ENCODE measurements at places on chromosomes 3 and 15. TPM values are rescaled to one million over a fixed set of nuclear protein-coding genes. Genes with fewer than 3 reads are reported as not detected.

DNA sequence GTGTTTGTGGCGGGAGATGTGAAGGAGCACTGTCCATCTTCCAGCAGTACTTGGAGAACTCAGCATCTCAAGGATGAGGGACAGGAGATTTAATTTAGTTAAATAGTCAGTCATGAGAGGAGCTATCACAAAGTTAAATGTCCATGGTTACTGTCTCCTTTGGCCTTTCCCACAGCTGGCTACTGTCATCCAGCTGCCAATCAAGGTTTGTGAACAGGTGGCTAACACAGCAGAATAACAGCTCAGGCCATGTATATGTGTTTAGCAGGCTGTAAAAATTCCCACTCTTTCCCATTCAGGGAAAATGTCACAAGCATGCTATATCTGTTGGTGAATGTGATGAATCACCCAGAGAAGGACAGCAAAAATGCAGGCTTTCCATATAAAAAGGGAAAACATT, 120.5 kb downstream of the TMEM108 start:
- DNase-seq: no peak

The KY gene
- total RNA-seq: not detected

DNA sequence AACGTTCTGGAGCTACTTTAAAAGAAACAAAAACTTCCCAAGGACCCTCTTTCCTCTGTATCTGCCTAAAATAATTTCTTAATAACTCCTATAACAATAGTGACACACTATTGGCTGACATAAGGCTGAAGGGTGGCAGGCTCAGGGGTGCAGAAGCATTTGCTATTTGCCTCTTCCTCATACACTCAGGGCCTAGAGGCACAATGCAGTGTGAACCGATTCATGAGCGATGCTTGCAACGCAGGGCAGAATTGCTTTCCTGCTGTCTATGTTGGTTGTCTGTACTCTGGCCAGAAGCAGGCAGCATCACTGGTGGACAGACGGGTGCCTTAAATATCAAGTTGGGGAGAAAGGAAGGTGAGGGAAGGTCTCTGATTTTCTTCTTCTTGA, 157.4 kb downstream of the AGBL1 start:
- DNase-seq: no peak

DNA sequence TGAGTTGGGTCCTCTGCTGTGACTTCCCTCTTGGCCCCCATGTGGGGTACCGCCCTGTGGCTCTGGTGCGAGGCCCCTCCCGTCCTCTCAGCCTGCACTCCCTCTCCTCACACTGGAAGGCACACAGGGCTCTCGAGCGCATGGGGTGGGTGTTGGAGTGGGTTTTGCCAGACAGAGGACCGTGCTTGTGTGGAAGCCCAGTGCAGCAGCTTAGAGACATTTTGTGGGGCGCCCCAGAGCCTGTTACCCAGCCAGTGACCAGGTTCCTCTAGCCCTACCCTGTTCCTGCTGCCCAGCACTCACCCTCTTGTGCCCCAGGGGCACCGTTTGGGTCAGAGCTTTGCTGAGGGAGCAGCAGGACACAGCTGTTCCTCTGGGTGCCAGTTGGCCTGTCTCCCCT, 9.9 kb downstream of the PLXNA1 start:
- no peak for DNase-seq

The CLEC3B gene
- total RNA-seq: not detected

The PDZRN3 gene
- total RNA-seq: not detected

The ACAN gene
- total RNA-seq: 2.2 TPM

The GOLGA8S gene
- total RNA-seq: 0.06 TPM

GRCh38 chr3:24067483-24067882, 122.4 kb downstream of the NR1D2 start:
- DNase-seq: no peak

- no peak for DNase-seq
These were observed 66.2 kb upstream of the TSC22D2 start for GRCh38 chr3:150341891-150342290.

DNA sequence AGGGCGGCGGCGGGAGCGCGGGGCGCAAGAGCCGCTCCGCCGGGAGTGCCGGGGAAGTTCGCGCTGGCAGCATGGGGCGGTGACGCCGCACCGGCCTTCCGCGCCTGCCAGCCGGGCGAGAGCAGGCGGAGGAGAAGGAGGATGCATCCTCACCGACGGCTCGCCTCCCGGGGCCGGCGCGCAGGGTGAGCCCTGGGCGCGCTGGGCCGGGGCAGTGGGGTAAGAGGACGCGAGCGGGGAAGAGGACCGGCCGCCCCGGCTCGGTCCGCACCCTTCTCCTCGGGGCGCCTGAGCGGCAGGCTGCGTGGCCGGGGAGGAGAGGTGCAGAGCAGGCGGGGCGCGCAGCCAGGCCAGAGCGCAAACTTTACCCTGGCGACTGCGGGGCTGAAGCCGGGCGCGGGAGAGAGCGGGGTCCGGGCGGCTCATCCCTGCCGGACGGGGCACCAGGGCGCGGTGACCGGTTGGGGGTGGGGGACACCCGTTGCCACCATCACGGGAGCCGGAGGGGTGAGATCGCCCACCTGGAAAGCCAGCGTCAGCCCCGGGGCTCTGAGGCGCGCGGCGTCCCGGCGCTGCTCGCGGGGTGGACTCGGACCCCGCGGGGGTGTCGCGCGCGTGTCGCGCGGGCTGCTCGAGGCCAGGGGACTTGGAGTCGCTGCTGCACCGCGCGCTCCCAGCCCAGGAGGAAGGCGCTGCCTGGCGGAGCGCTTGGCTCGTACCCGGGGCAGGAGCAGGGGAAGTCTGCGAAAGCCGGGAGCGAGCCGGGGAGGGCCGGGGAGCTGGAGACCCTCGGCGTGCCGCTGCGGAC, 542 bp downstream of the GABRA5 start:
- DNase-seq: no peak

DNA sequence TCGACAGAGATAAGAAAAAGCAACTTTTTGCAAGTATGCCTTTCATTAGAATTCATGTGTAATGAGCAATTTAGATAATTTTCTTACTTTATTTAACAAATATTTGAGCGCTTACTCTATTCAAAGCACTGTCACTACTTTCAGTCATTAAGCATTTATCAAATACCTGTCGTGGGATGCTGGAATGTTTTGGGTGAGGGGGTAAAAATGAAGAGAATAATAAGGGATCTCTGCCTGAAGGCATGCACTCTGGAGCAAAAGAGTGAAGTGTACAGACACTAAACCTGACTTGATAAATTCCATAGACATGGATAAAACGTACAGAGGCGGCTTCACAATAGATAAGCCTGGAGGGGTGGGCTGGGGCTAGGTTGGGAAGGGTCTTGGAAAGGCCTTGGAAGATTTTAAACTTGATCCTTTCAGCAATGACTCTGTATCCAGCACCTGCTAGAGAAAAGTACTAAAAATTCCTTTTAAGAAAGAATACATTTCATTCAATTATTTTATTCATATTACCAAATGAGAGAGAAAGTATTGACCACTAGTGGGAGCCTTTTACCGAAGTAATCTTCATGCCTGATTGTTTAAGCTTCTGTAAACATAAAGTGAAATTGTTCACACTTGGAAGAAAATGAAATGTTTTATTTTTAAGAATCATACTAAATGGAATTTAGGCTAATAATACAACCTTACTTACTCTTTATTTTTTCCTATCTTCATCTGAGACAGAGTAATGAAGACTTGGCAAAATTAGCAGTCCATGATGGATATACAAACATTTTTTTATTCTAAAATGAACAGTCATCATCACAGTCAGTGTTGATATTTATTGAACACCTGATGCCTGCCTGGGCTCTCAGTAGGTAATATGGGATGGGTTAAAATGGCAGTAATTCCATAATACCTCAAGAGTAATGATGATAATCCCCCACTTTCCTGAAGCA, 113.2 kb downstream of the PPP2R3A start:
- DNase-seq: peak; percentile 29

DNA sequence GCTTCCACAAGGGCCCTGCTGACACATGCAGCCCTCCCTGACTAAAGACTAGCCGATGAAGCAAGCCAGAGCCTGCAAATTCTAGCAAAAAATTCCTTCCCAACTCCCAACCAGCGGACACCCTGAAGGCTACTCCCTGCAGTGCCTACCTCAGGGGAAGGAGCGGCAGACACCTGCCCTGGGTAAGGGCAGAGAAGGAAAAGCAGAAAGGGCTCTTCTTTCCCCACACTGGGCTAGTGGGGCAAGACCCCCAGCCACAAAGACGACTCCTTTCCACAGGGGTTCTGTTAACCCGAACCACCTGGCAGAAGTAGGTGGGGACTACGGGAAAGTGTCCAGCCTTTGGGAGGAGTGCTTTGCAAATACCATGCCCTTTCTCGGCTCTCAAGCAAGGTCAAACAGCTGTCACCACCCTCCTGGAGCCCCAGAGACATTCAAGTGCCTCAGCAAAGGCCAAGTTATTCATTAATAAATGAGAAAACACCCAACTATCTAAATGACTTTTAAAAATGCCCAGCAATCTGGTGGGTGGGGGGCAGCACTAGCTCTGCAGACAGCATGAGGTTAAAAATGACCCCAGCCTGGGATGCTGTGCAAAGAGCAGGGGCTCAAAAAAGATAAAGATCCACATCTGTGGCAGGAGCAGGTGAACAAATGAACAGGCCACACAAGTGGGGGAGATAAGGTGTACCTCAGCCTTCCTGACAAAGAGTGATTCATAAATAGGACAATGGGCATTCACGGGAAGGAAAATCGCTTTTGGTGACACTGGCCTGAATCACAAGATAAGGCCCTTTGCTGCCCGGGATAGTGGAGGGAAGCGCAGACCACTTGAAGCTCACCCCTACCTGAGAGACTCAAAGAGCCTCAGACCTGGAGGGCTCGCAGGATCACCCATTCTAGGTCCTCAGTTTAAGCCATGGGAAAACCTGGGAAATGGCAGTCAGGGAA, 33.0 kb downstream of the CCDC12 start:
- DNase-seq: no peak

The TGM5 gene
- not detected for total RNA-seq

The IL17RB gene
- total RNA-seq: not detected
